D341Med (cell line): ENCODE measurements at places on chromosomes 12 and 14.

DNA sequence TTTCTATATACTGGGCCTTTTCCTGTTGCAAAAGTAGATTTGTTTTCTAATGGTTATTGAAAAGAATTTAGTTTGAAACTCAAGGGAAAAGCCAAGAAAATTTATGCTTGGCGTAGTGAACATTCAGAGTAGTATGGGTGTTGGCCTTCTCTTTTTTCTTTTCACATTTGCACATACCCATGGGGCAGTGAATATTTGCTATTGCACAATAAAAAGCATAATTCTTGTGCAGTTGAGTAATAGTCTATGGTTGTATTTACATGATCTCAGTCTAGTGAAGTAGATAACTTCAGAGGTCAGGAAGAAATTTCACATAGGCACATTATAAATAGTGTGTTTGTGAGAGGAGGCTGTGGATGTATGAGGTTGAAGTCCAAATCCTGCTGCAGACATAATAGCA is 158.1 kb downstream of the FLRT2 start:
- DNase-seq, result no peak

DNA sequence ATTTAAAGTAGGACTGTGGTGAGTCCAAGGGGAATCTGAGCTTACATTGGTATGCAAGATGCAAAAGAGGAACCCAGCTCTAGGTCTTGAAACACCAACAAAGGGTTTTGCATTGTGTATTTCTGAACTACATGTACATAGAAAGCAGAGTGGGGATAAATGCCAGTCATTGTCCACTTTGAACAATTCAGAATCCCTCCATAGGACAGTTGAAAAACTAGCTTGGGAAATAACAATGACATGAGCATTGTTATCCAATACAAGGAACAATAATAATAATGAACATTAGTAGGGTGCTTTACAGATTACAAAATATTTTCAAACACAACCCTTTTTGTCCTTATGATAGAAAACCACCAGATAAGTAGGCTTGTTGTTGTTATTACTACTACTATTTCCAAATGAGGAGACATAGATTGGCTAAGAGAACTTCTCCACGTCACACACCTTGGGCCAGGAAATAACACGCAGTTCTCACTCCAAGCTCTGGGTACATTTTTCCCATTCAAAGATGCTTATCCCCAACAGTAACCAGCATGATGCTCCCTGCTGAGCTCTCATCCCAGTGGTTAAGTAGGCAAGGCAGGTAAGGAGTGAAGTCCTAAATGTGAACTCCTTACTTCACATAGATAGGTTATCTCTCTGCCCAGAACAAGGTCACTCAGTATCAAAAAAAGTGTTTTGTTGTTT is 51.7 kb upstream of the RASSF8 start:
- DNase-seq, result no peak

DNA sequence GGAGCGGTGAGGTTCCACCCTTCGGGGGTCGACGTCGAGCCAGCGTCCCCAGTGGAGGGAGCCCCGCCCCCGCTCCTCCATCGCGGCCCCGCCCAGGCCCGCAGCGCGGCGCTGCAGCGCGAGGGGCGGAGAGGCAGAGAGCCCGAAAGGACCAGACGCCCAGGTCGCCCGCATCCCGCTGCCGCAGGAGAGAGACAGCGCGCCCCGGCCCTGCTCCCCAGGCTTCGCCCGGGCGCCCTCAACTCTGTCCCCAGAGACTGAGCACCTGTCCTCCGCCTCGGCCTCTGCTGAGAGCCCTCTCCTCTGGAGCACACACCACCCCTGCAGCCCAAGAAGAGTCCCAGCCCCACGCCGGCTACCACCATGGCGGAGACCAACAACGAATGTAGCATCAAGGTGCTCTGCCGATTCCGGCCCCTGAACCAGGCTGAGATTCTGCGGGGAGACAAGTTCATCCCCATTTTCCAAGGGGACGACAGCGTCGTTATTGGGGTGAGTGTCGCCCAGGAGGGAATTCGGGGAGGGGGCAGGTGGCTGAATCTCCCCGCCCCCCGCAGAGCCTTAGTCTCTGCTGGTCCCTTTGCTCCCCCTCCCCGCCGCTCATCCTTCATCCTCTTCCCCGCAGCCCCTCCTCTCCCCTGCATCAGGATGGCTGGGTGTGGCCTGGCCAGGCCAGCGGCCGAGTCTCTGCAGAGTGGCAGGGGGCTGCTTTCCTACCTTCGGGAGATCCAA is at the start of gene KIF5A:
Gene KIF5A, plus strand, starts transcription at position 136 of the 732 bp plus-strand sequence. Its CDS starts 228 bp downstream, at position 364.
- DNase-seq, result peak; percentile 92

GRCh38 chr14:94001016-94001415 is 3.9 kb downstream of the CCDC197 start:
- DNase-seq, result no peak

GRCh38 chr12:111253213-111253612 is 115.7 kb downstream of the PHETA1 start:
- no peak for DNase-seq

GRCh38 chr14:36068777-36069534 is 107.6 kb downstream of the PTCSC3 start:
- DNase-seq, result no peak
